ENCODE measurements at places on chromosomes 5 and 9. TPM values are rescaled to one million over a fixed set of nuclear protein-coding genes. Genes with fewer than 3 reads are reported as not detected.

PCDHGA8 gene
- 2.6 TPM for total RNA-seq

AGGF1 gene
- total RNA-seq = 25.2 TPM

TRIM7 gene
- total RNA-seq = 2.3 TPM

DNA sequence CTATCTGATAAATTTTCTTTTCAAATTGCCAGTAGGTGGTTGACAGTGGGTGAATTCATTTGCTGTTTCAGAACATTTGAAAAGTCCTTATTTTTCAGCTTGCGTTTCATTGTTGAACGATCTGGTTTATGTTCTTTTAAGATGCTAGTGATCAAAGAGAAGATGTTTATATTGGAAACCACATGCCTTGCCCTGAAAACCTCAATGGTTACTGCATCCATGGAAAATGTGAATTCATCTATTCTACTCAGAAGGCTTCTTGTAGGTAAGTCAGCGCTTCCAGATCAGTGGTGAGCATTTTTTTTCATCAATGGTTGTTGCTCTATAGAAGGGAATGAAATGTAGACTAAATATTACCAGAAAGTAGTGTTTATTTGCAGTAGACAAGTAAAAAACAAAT, 16.6 kb upstream of the CAVIN4 start:
- peak; percentile 90 for DNase-seq

GRCh38 chr5:164721656-164722055, 1216.2 kb downstream of the MAT2B start:
- no peak for DNase-seq

DNA sequence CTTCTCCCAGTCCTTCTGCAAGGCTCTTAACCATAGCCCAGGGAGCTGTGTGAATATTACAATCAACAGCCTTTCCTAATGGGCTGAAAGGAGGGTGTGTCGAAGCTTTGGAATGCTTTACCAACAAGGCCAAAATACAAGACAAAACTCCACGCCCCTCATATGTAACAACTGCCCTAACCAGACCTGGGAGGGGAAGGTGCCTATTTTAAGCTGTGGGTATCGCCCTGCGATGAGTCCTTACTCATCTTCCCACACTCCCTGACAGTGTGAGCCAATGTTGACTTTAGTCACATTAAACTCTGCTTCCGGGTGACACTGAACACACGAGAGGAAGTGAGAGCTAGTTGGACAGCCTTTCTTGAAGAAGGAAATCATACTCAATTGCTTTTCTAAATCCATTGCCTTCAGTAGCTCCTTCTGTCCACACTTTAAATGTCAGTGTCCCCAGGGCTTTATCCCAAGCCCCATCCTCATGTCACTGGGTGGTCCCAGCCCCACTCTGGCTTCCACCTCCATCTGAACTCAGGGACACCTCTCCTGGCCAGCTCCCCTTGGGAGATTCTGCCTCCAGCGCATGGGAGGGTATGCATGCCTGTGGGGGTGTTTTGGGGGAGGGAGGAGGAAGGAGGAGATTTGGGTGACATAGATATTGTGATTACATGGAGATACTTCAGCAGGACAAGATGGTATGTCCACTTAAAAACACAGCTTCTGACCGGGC, 6.5 kb upstream of the TBC1D9B start:
- DNase-seq = peak; percentile 42

- peak; percentile 47 for DNase-seq
Measured at GRCh38 chr5:54520438-54520846, 2.9 kb downstream of the SNX18 start.

- no peak for DNase-seq
Measured at GRCh38 chr5:116864157-116864837, 289.7 kb upstream of the SEMA6A start.
